GM23248 (cell line): ENCODE measurements at places on chromosomes 3 and 15.
A peak's percentile ranks its signal among the peaks of the same experiment; 100 is the strongest.

DNA sequence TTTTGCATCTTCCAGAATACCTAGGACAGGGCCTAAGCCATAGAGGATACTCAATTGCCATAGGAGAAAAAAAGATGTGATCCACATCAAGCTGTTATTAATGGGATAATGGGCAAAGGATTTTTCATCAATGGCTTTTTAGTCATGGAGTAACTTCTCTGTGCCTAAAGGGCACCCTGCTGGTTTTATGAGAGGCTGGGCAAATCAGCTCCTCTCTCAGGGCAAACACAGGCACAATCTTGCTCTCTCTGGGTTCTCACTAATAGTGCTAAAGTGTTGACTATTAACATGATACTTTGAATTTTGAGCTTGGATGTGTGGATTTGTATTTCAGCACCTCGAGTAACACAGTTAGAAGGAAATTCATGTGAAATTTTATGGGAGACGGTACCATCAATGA, 67.6 kb downstream of the GHSR start:
- DNase-seq = no peak

GRCh38 chr15:99306694-99307338, 55.5 kb downstream of the LRRC28 start:
- DNase-seq = no peak

DNA sequence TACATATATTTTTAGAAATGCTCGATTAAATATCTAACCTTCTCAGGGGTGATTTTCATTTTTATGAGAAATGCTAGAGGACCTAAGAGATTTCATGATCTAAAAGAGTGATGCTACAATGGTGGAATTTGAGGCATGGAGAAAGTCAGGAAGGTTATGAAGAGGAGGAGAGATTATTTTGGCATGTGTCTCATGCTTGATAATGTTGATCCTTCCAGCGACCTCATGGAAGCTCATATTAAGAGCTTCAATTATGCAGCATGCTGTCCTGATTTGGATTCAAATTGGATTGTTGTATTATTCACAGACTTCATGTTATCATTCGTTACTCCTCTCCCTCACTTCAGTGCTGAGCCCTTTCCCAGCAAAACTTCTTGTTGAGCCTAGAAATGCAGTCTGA, 112.5 kb downstream of the RAP2B start:
- DNase-seq = peak; percentile 20

GRCh38 chr3:46907271-46907670, 29.8 kb downstream of the PTH1R start:
- DNase-seq = no peak

- DNase-seq = no peak
These were observed 2.3 kb upstream of the EDEM1 start for GRCh38 chr3:5185093-5185673.

DNA sequence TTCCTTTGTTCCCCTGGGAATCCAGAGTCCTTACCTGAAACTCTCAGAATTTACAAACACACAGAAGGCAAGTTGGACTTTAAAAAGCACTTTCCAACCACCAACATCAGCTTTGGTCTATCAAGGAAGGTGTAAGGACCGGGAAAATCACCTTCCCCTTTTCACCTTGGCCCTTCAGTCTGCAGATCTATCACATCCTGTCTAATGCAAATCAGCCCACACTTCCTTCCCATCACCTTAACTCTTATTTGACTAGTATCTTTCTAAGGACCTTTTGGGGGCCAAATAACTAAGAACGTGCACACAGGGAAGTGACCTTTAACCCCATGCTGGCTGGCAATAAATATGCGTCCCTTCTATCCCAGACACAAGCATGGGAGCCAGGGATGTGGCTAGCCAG, 320.6 kb downstream of the ARRDC4 start:
- no peak for DNase-seq

- no peak for DNase-seq
These were observed 27.2 kb downstream of the SPINK8 start for GRCh38 chr3:48306290-48306689.

DNA sequence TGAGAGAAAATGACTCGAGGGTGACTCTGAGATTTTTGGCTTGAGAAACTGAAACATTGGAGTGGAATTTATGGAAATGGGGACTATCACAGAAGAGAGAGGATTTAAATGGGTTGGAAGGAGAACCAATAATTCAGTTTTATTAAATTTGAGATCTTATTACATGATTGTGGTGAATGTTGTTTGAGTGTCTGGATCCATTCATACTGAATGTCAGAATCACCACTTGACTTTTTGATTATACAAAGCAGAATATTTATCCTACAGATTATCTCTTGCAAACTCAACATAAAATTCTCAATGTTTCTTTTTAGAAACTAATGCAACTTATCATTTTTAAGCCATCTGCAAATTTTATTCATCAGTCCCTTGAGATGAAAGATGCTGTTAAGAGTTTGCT, 332.8 kb downstream of the CNTN3 start:
- DNase-seq = peak; percentile 5

- peak; percentile 51 for DNase-seq
These were observed 42.6 kb downstream of the WHAMM start for GRCh38 chr15:82851981-82852511.

GRCh38 chr3:180764481-180764880, 85.2 kb upstream of the CCDC39 start:
- DNase-seq = no peak

DNA sequence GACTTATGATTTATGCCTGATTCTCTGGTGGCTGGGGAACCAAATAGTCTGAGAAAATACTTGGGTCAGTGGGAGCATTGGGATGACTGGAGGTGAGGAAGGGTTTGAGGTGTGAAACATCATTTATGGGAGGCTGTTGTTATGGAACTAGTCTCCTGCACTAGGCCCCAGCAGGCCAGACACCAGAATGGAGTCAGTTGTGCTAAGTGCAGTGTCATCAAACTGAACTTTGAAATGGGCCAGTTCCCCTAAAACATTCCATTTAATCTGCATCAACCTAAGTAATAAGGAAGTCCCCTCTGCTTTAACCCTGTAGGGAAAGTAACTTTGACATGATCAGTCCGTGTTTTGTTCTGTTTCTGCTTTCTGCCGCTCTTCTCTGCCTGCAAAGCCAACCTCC, 44.9 kb upstream of the KLHL25 start:
- DNase-seq = no peak

DNA sequence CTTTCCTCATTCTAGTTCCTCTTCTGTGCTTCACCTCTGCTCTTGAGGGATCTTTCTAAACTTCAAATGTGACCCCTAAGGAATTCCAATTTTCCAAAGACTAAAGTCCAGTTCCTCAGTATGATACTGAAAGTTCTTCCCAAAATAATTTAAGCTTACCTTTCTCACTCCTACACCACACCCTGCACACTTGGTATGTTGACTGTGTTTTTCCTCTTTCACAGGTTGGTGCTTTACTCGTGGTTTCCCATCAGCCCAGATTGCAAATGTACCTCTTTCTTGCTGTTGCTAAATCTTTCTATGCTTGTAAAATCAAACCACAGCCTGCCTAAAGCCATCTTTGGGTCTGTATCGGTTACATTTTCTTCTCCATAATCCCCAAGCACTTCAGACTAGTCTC, 30.5 kb upstream of the CLDN16 start:
- no peak for DNase-seq

GRCh38 chr15:78615151-78615589, 5.6 kb downstream of the CHRNA3 start:
- no peak for DNase-seq

- peak; percentile 30 for DNase-seq
These were observed 23.3 kb upstream of the ATP1B3 start for GRCh38 chr3:141853081-141853601.

GRCh38 chr15:84766461-84767035, 18.2 kb downstream of the ZNF592 start:
- no peak for DNase-seq

DNA sequence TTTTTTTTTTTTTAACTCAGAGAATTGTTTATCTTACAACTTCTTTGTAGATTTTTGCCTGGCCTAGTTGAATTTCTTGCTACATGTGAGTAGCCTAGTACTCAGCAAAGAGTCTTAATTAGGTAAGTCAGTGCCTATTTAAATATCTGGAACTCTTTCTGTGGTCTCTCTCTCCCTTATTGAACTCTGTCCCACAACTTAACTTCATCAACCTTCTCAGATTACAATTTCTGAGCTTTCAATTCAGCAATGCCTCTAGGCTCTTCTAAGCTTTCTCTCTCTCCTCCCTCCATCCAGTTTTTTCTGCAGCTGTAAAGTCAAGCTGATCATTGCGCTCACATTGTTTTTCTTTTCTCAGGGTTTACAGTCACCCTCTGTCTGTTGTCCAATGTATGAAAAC, 517.6 kb upstream of the ROBO1 start:
- DNase-seq = no peak

GRCh38 chr3:67000009-67000408, 1.9 kb downstream of the KBTBD8 start:
- peak; percentile 87 for DNase-seq

DNA sequence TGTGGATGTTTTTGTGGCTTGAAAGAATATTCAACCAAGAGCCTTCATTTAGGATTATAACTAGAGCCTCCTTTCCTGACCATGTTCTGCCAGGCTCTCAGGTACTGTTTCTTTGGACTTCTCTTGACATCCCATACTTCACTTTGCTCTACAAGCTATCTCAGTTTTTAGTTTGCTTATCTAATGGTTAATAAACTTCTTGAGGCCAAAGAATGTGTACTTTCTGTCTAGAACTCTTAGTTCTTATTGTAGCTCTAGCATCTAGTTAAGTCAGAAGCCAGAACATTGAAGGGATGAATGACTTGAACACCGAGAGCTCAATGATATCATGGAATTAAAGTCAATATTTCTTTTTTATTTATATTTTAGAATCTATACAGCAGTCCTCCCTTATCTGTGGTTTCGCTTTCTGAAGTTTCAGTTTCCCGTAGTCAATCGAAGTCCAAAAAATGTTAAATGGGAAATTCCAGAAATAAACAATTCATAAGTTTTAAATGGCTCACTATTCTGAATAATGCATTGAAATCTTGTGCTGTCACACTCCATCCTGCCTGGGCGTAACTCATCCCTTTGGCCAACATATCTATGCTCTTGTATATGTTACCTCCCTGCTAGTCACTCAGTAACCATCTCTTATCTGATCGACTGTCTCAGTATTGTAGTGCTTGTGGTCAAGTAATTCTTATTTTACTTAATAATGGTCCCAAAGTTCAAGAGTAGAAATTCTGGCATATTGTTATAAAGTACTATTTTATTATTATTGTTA, 368.6 kb upstream of the RBMS3 start:
- DNase-seq = peak; percentile 43

DNA sequence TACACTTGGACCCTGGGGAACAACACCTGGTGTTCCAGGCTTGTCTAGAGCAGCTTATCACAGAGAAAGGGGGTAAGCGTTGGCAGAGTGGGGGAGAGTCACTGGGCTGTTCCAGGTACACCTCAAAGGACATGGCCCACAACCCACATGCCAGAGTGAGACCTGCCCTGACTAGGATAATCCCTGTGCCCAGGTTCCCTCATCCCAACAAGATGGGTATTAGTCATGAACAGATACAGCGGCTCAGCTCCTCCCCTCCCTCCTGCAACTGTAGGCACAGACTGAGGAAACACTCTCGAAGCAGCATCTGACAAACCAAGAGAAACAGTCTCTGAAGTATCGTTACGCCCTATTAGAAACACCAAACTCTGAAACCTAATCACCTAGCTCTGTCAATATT, 32.1 kb upstream of the RPS17 start:
- peak; percentile 71 for DNase-seq

- no peak for DNase-seq
These were observed 243.2 kb downstream of the NSUN3 start for GRCh38 chr3:94305835-94306611.

DNA sequence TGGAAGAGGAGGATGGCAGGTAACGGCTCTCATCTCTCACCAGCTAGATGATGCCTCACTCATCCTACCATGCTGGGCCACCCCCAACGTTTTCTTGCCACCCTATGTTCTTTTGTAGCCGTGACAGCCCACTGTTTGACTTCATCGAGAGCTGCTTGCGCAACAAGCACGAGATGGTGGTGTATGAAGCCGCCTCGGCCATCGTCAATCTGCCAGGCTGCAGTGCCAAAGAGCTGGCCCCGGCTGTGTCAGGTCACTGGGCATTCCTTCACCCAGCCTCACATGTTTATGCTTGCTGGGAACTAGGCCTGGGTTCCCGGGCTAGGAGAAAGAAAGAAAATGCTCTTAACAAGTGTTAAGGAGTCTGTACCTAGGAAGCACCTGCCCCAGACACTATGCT, 8.2 kb downstream of the COPG1 start:
- DNase-seq = no peak

- peak; percentile 37 for DNase-seq
These were observed 387.2 kb upstream of the SGO1 start for GRCh38 chr3:20573175-20573574.

DNA sequence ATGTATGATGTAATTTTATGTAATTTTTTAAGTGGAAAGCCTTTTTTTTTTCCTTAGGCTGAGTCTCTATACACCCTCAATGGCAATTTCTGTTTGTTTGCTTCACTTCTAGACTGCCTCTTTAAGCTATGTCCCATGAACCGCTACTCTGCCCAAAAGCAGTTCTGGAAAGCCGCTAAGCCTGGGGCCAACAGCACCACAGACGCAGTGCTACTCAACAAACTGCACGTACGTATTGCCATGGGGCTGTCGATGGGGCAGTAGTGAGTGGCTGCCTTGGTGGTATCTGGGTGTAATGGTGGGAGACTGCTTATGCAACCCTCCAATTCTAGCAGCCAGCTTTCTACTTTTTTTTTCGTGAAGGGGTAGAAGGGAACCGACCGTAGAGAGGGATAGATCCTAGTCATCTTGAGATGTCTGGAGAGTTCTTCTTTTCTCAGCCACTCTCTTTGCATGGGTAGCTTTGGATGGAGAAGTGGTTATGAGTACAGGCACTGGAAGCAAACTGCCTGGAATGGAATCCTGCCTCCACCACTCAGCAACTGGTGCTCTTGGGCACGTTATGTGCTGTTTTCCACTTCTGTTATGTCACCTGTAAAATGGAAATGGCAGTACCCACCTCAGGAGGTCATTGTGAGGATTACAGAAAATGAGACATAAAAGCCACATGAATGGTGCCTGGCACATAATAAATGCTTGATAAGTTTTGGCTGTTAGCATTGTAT, 134.7 kb downstream of the ITPR1 start:
- no peak for DNase-seq

- DNase-seq = no peak
These were observed 136.3 kb downstream of the LRRK1 start for GRCh38 chr15:101055411-101055810.

GRCh38 chr3:124281453-124282316, 289.8 kb upstream of the ROPN1 start:
- DNase-seq = peak; percentile 58

DNA sequence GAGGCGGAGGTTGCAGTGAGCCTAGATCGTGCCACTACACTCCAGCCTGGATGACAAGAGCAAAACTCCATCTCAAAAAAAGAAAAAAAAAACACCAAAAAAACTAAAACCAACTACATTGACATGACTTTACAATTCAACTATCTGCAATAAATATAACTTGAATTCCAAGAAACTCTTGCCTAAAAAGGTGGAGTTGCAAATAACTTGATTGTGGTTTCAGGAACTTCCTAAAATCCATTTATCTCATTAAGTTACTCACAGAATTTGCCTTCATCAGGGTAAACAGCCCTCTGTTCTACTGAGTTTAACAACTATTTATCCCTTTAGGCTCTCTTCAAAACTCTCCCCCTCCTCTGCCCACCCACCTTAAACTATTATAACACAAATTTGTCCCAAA, 2.7 kb upstream of the MAPK6 start:
- DNase-seq = no peak

GRCh38 chr3:138781012-138781470, 53.7 kb downstream of the PIK3CB start:
- DNase-seq = no peak

GRCh38 chr3:189820365-189820720, 189.2 kb downstream of the TP63 start:
- no peak for DNase-seq
